Epithelial cell of umbilical artery (primary cell): ENCODE measurements at places on chromosomes 11 and 22. TPM values are rescaled to one million over a fixed set of nuclear protein-coding genes. Genes with fewer than 3 reads are reported as not detected.

The OOSP4B gene
- not detected in 2 replicates for total RNA-seq

The SEPTIN5 gene
- 16.6 and 17.0 TPM in 2 replicates for total RNA-seq

The LRP4 gene
- total RNA-seq, result 0.46 and 0.65 TPM in 2 replicates

The CCDC89 gene
- total RNA-seq, result not detected in 2 replicates
